ENCODE measurements at places on chromosomes 4 and X. TPM values are rescaled to one million over a fixed set of nuclear protein-coding genes. Genes with fewer than 3 reads are reported as not detected.

Gene XK
- 3.1 TPM for total RNA-seq

Gene TMEM31
- not detected for total RNA-seq

- no peaks in the 10 kb centered on the region for H3K27me3 ChIP-seq
- no peaks in the 10 kb centered on the region for H3K36me3 ChIP-seq
- H3K4me1 ChIP-seq: no peaks in the 10 kb centered on the region
- no peak overlapping the region for H3K27ac ChIP-seq
Observed at GRCh38 chr4:87884976-87885549, 52.3 kb downstream of the MEPE start.

DNA sequence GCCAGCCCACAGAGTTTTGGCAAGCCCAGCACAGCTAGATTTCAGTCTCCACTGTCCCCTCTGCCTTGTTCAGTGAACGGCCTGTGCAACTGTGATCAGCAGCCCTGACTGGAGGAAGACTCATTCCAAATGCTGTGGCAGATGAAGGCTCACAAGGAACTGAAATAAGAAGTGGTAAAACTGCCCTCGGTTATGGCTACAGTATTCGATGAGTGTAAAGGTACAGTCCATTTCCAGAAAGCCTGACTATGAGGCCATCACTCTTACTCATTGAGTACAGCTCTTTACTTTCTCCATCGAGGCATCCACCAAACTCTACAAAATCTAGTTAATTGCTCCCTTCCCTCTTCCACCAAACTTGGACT, 69.1 kb downstream of the RHOH start:
- H3K36me3 ChIP-seq: no peaks in the 10 kb centered on the region
- no peak overlapping the region for H3K4me3 ChIP-seq
- no peaks in the 10 kb centered on the region for H3K27me3 ChIP-seq

Gene RBM46
- total RNA-seq: not detected

Gene S100G
- total RNA-seq: not detected

DNA sequence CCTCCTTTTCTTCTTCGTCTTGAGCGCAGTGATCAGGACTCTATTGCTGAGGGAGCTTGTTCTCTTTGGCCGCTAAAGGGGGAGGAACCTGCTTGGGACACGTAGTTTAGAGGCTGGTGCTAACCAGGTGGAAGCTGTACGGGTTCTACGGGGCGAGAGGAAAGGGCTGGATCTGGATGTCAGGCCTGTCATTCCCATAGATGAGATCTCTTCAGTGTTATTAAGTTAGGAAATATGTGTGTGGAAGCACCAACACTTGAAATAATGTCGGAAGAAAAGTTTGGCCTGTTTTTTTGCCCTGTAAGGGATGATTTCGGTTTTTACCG, 643 bp downstream of the SRP72 start:
- H3K27me3 ChIP-seq: no peaks in the 10 kb centered on the region
- H3K27ac ChIP-seq: peak overlapping the region; percentile 93
- H3K4me3 ChIP-seq: peak overlapping the region; percentile 95
- H3K36me3 ChIP-seq: peaks cover 15% of the 10 kb centered on the region
- H3K4me1 ChIP-seq: peaks cover 22% of the 10 kb centered on the region

DNA sequence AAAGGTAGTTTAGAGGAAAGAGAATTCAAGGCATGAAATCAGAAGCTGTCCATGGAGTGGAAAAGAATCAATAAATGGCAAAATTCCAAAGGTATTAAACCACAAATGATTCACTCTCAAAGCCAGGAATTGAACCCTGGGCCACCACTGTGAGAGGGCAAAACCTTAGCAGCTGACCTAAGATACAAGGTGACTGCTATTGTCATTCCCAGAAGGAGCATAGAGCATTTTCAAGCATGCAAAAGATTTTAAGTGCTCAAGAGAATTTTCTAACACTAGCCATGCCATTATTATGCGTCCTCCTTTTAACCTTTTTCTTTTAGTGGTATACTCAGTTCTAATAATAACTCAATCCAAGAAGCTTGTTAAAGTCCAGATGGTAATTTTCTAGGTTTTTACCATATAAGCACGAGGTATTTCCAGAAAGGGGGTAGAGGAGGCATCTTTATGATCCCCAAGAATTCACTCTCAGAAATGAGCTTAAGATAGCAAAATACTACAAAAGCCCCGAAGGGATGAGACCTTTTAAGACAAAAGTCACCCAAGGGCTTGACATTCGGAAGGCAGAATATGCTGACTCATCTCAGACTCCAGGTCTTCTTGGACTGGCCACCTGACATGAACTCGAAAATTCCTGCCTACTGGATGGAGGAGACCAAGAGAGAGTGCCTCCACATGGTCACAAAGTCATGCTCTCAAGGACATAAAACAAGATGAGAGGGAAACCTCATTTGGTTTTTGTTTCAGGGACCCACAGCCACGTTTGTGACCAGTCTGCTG, 13.8 kb upstream of the PAGE5 start:
- H3K27ac ChIP-seq: no peak overlapping the region
- H3K4me3 ChIP-seq: no peak overlapping the region
- no peaks in the 10 kb centered on the region for H3K27me3 ChIP-seq
- no peaks in the 10 kb centered on the region for H3K36me3 ChIP-seq
- no peak for DNase-seq

GRCh38 chr4:15002659-15003400, 549 bp downstream of the CPEB2 start:
- H3K27ac ChIP-seq: peak overlapping the region; percentile 100
- H3K4me1 ChIP-seq: peaks cover 8% of the 10 kb centered on the region
- no peaks in the 10 kb centered on the region for H3K27me3 ChIP-seq
- H3K4me3 ChIP-seq: peak overlapping the region; percentile 89
- H3K36me3 ChIP-seq: no peaks in the 10 kb centered on the region

GRCh38 chr4:5863461-5864113, 29.3 kb downstream of the CRMP1 start:
- no peak overlapping the region for H3K4me3 ChIP-seq
- H3K36me3 ChIP-seq: no peaks in the 10 kb centered on the region
- no peaks in the 10 kb centered on the region for H3K27me3 ChIP-seq
- no peak for DNase-seq

Gene PNMA6F
- total RNA-seq: not detected

- H3K4me1 ChIP-seq: peaks cover 45% of the 10 kb centered on the region
- no peaks in the 10 kb centered on the region for H3K27me3 ChIP-seq
- no peaks in the 10 kb centered on the region for H3K36me3 ChIP-seq
- no peak overlapping the region for H3K4me3 ChIP-seq
Observed at GRCh38 chr4:118290951-118291350, 61.9 kb downstream of the PRSS12 start.

Gene PDE6B
- total RNA-seq: 0.75 TPM

DNA sequence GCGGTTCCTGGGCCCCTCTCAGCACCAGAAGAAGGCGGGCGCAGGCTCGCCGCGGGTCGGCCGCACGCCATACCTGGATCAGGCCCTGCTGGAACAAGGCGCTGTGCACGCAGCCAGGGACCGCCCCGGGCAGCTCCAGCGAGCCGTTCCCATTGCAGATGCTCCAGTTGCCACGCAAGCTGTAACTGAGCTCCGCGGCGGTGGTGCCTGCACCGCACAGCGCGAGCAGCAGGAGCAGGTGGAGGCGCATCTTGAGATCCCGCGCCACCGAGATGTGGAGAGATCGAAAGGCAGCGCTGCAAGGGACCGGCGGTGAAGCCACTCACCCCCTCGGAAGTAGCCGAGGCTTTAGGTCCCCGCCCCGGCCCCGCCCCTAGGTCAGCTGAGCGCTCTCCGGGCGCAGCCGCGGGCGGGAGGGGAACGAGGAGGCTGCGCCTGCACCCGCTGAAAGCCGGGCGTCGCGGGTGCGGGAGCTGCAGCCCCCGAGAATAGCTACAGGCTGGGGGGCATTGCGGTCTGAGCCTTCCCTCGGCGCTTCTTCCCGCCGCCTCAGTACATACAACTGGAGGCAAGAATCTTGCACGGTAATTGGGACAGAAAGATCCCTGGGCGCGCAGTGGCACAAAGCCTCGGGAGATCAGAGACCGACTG, at the start of gene MANBA:
Gene MANBA, minus strand, starts transcription at position 324 of the 651 bp plus-strand sequence. Its CDS starts 74 bp downstream, at position 250.
- H3K4me1 ChIP-seq: peaks cover 18% of the 10 kb centered on the region
- no peaks in the 10 kb centered on the region for H3K27me3 ChIP-seq
- H3K27ac ChIP-seq: peak within 1 kb of the TSS; percentile 88
- no peaks in the 10 kb centered on the region for H3K36me3 ChIP-seq
- peak; percentile 22 for DNase-seq
- H3K4me3 ChIP-seq: peak within 1 kb of the TSS; percentile 62

Gene ARX
- not detected for total RNA-seq

Gene HSD17B13
- not detected for total RNA-seq

Gene CLNK
- not detected for total RNA-seq

Gene UGT2B11
- not detected for total RNA-seq

DNA sequence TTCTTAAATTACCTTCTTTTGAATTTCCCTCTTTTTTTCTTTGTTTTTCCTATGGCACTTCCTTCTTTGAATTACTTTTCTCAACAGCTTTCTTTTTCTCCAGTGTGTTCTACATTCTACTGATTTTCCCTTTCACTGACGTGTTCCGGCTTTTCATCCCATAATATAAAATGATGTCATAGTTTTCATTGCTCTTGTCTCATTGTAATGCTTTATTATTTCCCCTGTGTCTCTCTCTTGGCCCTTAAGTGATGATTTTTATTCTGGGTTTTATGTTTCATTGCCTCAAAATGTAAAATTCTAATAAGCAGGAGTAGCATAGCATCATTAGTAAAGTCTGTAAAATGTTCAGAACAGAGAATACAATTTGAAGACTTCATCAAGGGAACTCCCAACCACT, 299.3 kb downstream of the KCTD8 start:
- H3K36me3 ChIP-seq: no peaks in the 10 kb centered on the region
- H3K4me1 ChIP-seq: peaks cover 2% of the 10 kb centered on the region
- no peaks in the 10 kb centered on the region for H3K27me3 ChIP-seq
- no peak overlapping the region for H3K4me3 ChIP-seq
- no peak overlapping the region for H3K27ac ChIP-seq

DNA sequence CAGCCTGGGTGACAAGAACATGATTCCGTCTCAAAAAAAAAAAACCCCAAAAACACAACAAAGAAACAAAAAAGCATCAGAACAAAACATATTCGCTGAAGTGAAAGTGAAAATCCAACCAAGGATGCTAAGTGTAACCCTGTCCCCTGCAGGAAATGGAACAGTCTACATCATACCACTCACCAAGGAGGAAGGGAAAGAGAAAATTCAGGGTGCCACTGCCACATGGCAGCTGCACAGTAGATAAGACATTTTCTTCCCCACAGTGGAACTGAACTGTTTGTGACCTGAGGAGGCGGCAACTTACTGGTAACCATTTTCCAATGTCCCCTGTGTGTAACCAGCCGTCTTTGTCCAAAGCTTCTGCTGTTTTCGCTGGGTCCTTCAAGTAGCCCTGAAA, 28.2 kb upstream of the CENPU start:
- no peak overlapping the region for H3K27ac ChIP-seq
- no peak for DNase-seq
- H3K36me3 ChIP-seq: peaks cover 15% of the 10 kb centered on the region
- no peaks in the 10 kb centered on the region for H3K27me3 ChIP-seq
- no peaks in the 10 kb centered on the region for H3K4me1 ChIP-seq

DNA sequence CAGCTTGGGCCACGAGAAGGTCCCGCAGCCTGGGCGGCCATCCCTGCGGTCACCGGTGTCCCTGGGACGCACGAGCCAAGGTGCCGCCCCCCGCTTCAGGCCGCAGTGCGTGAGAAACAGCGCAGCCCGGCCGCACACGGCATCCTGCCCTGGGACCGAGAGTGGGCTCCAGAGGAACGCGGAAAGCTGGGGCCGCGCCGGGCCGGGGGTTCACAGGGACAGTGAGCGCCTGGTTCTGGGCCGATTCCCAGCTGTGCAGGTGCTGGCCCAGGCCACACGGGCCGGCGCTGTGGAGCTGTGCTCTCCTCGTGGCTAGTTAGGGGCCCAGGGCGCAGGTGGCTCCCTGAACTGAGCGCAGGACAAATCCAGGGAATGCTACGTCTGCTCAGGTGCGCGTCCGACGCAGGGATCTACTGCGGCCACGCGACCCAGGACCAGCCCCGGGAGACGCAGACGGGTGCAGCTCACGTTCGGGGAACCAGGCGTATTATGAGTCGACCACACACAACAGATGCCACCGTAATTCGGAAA, 25.8 kb upstream of the GTPBP6 start:
- H3K36me3 ChIP-seq: no peaks in the 10 kb centered on the region
- no peak overlapping the region for H3K27ac ChIP-seq
- H3K27me3 ChIP-seq: no peaks in the 10 kb centered on the region
- H3K4me1 ChIP-seq: no peaks in the 10 kb centered on the region
- H3K4me3 ChIP-seq: no peak overlapping the region

Gene POLN
- total RNA-seq: 0.19 TPM

DNA sequence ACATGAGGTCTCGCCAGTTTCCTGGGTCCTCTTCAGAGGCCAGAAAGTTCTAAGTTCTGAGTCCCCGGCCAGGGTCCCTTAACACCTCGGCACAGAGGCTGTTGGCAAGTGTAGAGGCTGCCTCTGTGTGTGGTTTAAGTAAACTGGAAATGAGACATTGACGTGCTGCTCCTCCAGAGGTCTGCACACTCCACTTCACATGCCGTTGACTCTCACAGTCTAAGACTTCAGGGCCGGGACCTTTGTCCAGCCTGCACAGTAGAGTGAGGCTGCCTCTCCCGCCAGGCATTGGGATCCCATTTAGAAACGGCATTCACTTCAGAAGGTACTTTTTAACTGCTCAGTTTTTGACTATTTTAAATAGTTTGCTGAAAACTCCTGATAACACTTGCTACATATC, 10.6 kb upstream of the TADA2B start:
- H3K4me1 ChIP-seq: peaks cover 7% of the 10 kb centered on the region
- H3K4me3 ChIP-seq: no peak overlapping the region

DNA sequence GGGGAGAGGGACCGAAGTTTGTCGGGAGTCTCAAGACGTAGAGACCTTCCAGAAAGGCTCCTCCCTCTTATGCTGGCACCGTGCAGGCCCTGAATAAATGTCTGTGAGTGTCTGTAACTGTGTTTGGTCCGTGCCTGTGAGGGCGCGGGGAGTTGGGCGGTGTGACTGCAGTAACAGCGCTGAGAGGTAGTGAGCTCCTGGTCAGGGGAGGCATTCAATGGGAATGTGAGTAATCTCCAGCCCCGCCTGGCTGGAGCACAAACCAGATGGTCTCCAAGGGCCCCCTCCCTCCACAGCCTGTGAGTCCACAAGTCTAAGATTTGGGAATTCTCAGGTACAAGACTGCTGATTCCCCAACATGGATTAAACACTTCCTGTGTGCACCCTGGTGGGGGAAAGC, 100.0 kb downstream of the HMX1 start:
- no peak overlapping the region for H3K27ac ChIP-seq
- no peaks in the 10 kb centered on the region for H3K27me3 ChIP-seq
- H3K4me1 ChIP-seq: no peaks in the 10 kb centered on the region
- DNase-seq: no peak
- no peak overlapping the region for H3K4me3 ChIP-seq
- H3K36me3 ChIP-seq: no peaks in the 10 kb centered on the region

Gene SMIM43
- total RNA-seq: not detected

Gene PDLIM3
- 13.9 TPM for total RNA-seq

Gene ADGRG4
- total RNA-seq: not detected

- H3K4me3 ChIP-seq: no peak overlapping the region
- H3K27me3 ChIP-seq: no peaks in the 10 kb centered on the region
- no peaks in the 10 kb centered on the region for H3K4me1 ChIP-seq
- no peaks in the 10 kb centered on the region for H3K36me3 ChIP-seq
- no peak overlapping the region for H3K27ac ChIP-seq
- no peak for DNase-seq
Observed at GRCh38 chrX:139388254-139388653, 142.3 kb upstream of the F9 start.

Gene IQCM
- total RNA-seq: not detected

Gene FHIP1A
- 23.4 TPM for total RNA-seq

- H3K36me3 ChIP-seq: peaks cover 2% of the 10 kb centered on the region
- H3K4me3 ChIP-seq: no peak overlapping the region
- H3K27me3 ChIP-seq: no peaks in the 10 kb centered on the region
- peaks cover 98% of the 10 kb centered on the region for H3K4me1 ChIP-seq
- no peak for DNase-seq
- H3K27ac ChIP-seq: peak overlapping the region; percentile 76
Observed at GRCh38 chr4:118760493-118760892, 75.3 kb downstream of the METTL14 start.

Gene NLGN4X
- total RNA-seq: 0.22 TPM

Measured in esophagus squamous epithelium (tissue), 5 donors.